NCI-H524 (cell line): ENCODE measurements at places on chromosomes 11 and 22.

GRCh38 chr11:74278721-74279161 lies 32.7 kb downstream of the P4HA3 start:
- DNase-seq = no peak

GRCh38 chr22:39623603-39624500 lies 53.3 kb downstream of the CACNA1I start:
- DNase-seq = no peak

GRCh38 chr11:74319139-74319816 lies 7.8 kb upstream of the P4HA3 start:
- DNase-seq = no peak

GRCh38 chr11:70592641-70593165 lies 194.4 kb downstream of the CTTN start:
- no peak for DNase-seq

GRCh38 chr11:33909150-33909549 lies 17.3 kb upstream of the LMO2 start:
- DNase-seq = no peak

GRCh38 chr11:57566905-57567514 lies 462 bp downstream of the UBE2L6 start:
- DNase-seq = no peak

DNA sequence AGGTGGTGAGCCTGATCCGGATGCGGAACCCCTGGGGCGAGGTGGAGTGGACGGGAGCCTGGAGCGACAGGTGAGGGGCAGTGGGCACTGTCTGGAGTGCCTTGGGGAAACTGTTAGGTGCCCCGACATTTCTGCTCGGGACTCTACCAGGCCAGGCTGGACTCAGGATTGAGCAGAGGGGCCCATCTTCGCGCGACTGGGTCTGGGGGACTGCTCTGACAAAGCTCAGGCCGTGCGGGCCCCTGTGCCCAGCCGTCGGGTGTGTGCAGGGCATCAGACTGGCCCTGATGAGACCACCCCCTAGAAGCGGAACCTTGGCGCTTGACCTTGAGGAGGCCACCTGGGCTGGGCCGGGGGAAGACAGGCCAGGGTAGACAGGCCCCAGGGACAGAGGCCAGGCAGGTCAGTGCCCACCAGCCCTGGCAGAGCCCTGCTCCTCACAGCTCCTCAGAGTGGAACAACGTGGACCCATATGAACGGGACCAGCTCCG lies 6.3 kb downstream of the CAPN1 start:
- DNase-seq = no peak

DNA sequence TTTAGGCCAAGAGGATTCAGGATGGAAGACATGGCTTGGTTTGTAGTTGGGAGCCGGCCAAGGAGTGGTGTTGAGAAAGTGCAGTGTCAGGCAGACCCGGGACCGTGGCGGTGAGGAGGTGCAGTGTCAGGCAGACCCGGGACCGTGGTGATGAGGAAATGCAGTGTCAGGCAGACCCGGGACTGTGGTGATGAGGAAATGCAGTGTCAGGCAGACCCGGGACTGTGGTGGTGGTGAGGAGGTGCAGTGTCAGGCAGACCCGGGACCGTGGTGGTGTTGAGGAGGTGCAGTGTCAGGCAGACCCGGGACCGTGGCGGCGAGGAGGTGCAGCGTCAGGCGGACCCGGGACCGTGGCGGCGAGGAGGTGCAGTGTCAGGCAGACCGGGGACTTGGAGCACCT lies 59.7 kb downstream of the LRP5 start:
- no peak for DNase-seq

- DNase-seq = peak; percentile 68
These were observed 445 bp upstream of the VWCE start for GRCh38 chr11:61295596-61295926.

DNA sequence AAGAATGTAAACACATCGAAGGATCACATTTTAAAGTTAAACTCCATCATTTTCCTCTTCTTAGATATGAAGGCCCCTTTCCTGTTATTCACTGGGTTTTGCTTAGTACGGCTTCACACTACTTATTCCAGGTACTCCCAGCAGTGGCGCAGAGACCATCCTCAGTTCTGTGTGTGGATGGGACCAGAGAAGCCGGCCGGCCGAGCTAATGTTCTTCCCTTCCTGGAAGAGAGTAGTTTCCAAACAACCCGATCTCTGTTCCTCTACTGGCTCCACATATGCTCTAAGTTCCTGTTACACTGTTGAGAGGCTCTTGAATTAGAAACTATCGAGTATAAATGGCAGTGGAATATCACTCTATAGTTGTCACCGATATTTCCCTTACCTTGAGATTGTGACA lies 684 bp upstream of the NFRKB start:
- no peak for DNase-seq

DNA sequence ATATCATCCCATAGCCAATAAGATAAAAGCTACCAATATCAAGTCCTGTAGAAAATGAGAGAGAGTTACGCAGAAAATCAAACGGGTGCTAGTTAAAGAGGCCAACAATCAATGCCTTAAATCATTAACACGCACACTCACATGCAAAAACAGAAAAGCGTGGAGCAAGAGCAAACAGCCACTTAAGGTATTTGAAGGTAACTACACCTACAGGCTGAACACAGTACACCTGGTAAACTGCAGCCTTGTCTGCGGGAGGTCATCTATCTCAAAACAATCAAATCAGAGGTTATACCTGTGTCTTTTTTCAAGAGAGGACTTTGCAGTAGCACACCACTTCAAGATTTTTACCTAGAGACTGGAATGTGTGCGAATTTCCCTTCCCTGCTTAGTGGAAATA lies 23.6 kb downstream of the SLC35F2 start:
- DNase-seq = no peak

DNA sequence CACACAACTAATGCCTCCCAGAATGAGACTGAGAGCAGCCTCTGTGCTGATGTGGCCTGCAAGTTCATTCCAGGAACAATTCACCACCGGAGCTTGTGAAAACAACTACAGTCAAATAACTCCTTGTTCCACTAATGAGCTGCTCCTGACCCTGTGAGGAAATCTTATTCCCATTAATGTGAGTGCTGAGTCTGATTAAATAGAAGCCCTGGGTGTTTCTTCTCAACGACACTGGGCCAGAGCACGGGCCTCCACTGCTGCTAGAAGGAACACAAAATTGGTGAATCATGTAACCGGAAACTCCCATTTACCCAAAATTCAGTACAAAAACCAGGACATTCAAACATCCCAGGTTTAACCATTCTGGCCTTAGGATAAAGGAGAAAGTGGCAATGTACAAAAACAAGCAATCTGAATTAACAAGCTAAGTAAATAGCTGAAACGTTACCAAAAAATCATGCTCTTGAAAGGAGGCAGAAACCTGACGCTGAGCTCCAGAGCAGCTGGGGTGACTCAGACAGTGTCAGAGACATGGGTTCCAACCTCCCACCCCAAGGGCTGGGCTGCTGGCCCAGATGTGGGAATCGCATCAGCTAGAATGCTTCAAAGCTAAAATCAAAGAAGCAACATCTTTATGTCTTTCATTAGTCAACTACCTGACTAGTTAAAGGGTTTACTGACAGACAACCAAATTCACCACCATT lies 26.7 kb downstream of the SERGEF start:
- DNase-seq = no peak

DNA sequence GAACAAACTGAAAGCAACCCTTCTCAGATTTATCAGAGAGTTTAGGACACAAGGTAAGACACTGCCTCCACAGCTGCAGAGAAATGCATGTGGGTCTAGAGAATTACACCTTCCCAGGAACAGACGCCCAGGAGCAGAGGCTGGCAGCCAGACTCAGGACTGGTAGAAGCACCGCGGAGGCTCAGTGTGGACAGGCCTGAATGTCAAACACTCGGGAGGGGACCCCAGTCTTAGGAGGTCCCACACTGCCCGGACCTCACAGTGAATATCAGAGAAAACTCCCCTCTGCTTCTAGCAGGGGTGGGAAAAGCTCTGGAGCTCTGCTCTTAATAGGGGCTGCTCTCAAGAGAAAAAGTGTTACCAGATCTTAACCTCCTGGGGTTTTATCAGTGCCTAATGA lies 952.7 kb downstream of the BRD1 start:
- DNase-seq = no peak

DNA sequence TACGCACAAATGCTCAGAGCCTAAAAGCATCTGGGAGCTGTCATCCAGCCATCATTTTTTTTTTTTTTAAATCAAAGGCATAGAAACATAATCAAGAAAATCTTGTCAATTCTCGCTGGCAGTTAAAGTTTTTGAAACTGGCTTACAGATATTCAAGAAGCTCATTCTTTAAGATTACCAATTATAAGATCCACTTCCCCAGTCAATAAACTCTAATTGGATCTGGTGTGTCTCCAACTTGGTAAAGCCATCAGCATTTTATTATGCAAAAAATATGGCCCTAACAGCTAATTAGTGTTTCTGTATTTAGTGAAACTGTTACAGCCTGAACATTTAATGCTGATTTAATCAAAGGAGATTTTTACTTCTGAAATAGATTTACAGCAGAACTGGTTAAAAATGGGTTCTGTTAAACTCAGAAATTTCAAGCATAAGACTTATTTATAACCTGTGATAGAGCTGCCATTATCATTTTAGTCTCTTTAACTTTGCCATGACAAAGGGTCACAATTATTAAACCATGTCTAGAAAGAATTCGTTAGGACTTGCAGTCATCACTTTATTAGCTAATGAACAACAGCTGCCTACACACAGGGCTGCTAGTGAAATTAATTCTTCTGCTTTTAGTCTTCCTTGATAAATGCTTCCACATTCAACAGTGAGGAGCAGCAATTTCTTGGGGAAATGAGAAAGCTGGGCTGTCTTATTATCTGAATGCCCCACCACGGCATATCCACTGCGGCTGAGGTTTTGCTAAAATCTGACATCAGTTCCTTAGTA lies 176.4 kb upstream of the PITPNB start:
- DNase-seq = no peak
